ENCODE measurements at places on chromosomes 4 and X.

- DNase-seq = no peak
Measured at GRCh38 chr4:114386637-114387233, 211.9 kb upstream of the UGT8 start.

DNA sequence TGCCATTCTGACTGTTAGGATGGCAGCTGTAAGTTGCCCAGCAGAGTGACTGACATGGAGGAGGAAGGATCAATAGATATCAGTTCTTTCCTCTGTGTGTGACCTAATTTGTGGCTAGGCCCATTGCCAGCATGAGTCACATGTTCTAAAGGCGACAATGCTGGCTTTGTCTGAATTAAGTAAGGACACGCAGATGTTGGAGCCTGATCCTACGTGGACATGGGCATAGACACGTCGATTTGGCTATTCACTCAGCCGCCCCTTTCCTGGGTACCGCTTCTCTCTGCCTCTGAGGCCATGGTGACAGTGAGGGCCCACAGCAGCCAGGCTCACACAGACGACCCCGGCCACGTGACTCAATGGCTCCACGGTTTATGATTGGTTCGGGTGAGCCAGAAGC lies 16.3 kb downstream of the PROM1 start:
- no peak for DNase-seq

DNA sequence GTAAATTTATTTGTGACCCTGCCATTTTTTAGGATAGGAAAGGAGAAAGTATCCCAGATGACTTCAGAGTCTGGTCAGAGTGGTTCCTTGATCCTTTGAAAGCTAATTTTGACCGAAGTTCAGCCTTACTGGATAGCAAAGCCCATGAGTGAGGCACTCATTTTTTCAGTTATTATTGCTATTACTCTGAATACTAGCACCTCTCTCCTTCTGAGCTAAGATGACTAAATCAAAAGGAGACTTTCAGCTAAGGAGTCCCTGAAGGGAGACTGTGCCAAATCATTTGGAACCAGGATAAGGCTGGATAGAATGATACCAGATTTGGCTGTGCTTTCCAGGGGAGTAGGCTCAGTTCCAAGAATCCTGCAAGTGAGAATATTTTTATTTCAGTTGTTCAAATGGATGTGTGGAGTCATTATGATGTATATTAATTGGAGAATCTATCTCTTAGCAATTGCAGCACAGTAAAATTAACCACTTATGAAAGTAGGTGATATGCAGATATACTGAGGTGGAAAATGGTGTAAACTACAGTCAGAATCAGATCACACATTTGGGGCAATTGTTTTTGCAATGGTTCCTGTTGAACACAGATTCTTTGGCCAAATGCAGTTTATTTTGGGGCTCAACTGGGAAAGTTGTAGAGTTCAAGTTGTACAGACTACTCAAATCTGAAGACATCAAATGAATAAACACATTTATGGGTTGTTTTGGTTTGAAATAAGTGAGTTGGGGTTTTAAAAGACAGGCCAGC lies 1.2 kb downstream of the P2RY10 start:
- no peak for DNase-seq

DNA sequence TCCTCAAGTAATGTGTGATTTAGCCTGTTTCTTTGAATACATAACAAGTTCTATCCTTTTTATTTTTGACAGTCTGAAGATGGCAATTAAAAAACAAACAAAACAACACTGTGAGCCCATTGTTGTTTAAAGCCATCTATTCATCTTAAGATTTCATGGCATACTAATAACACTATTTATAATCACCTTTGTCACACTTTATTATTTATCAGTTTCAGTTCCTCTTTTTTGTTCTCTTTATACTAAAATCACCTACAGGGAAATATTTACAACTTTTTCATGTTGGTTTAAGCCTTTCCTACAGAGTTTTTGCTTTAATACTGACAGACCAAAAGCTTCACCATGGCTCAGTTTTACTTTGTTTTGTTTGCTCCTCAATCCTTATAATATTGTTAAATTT lies 247.4 kb upstream of the CTSO start:
- no peak for DNase-seq

Data from left cardiac atrium (tissue), 4 donors.